ENCODE measurements at places on chromosomes 5 and 9. TPM values are rescaled to one million over a fixed set of nuclear protein-coding genes. Genes with fewer than 3 reads are reported as not detected.

SET gene
- 563 TPM for total RNA-seq

IL4 gene
- not detected for total RNA-seq

IFNA5 gene
- total RNA-seq, result not detected

PAPPA gene
- 7.0 TPM for total RNA-seq

CDK7 gene
- 43.7 TPM for total RNA-seq

RANBP3L gene
- total RNA-seq, result not detected

TAF1L gene
- total RNA-seq, result not detected

C9orf153 gene
- not detected for total RNA-seq

CERT1 gene
- 21.7 TPM for total RNA-seq

ENTREP1 gene
- total RNA-seq, result 0.35 TPM

GDA gene
- not detected for total RNA-seq

TMEM232 gene
- total RNA-seq, result 3.1 TPM

PCDHB4 gene
- 1.3 TPM for total RNA-seq

CDC25C gene
- 10.8 TPM for total RNA-seq

GRAMD2B gene
- total RNA-seq, result 11.1 TPM

SLC46A2 gene
- total RNA-seq, result not detected

SLC6A3 gene
- not detected for total RNA-seq

S1PR3 gene
- 2.7 TPM for total RNA-seq

LRRC19 gene
- total RNA-seq, result not detected

CXCL14 gene
- total RNA-seq, result not detected

OSMR gene
- total RNA-seq, result 86.1 TPM

HCN1 gene
- not detected for total RNA-seq

ESM1 gene
- not detected for total RNA-seq

FCN2 gene
- not detected for total RNA-seq

SHISAL2B gene
- not detected for total RNA-seq

RUSC2 gene
- total RNA-seq, result 30.5 TPM

FAXDC2 gene
- 0.79 TPM for total RNA-seq

PHF24 gene
- total RNA-seq, result not detected

TMEM252 gene
- total RNA-seq, result not detected

KIAA0825 gene
- 2.5 TPM for total RNA-seq

KIF4B gene
- total RNA-seq, result not detected

TNFSF15 gene
- total RNA-seq, result 0.39 TPM

SPINK7 gene
- total RNA-seq, result not detected

PDCD1LG2 gene
- 1.8 TPM for total RNA-seq

PRRX2 gene
- not detected for total RNA-seq

NPR3 gene
- 1.1 TPM for total RNA-seq

DNAI1 gene
- total RNA-seq, result not detected

RECK gene
- 3.7 TPM for total RNA-seq

VPS13A gene
- 23.5 TPM for total RNA-seq

LCN9 gene
- not detected for total RNA-seq

ADAMTS2 gene
- total RNA-seq, result 0.17 TPM

STK32A gene
- total RNA-seq, result 3.3 TPM

CTNND2 gene
- total RNA-seq, result not detected

GABRA1 gene
- total RNA-seq, result not detected

NUTM2F gene
- not detected for total RNA-seq

MYORG gene
- total RNA-seq, result 2.4 TPM

AGXT2 gene
- total RNA-seq, result not detected

MRPL50 gene
- 15.4 TPM for total RNA-seq

BTNL8 gene
- not detected for total RNA-seq

ANAPC2 gene
- total RNA-seq, result 43.6 TPM

PRXL2C gene
- total RNA-seq, result 17.0 TPM

PCDHB7 gene
- total RNA-seq, result 0.29 TPM

FOXD4L4 gene
- 1.2 TPM for total RNA-seq

PDZD2 gene
- total RNA-seq, result 22.6 TPM
